COLO829 (cell line): ENCODE measurements at places on chromosomes 2 and 18.
A peak's percentile ranks its signal among the peaks of the same experiment; 100 is the strongest.

GRCh38 chr2:144858211-144858610, 338.3 kb upstream of the ZEB2 start:
- no peak for DNase-seq

DNA sequence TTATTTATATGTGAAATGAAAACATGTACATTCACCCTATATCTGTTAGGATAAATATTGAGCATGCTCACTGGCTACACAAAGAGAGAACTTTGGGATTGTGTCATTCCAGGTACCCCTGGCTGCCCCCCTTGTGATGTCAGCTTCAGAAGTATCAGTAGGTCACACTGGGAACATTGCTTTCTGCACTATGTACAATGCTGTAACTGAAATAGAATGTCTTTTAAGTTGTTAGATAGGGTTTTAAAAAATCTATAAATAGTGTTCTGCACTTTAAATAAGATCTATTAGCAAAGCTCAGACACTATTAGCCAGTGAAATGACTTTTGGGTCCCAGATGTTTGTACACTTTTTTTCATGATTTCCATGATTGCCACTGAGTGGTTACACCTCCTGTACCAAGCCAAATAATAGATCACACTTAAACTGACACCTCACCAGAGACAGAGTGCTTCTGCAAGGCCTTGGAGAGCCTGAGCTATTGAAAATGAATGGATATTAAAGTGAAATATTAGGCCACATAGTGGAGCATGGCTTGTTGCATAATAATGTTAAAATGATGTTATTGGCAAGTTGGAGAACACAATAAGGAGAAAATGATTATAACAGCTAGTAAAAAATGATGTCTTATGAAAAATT, 297.0 kb upstream of the NXPH2 start:
- DNase-seq, result no peak

GRCh38 chr2:109635426-109636304, 21.5 kb downstream of the SOWAHC start:
- no peak for DNase-seq

- no peak for DNase-seq
Measured at GRCh38 chr2:145374165-145374564, 854.2 kb upstream of the ZEB2 start.

- no peak for DNase-seq
Measured at GRCh38 chr18:10265560-10266333, 188.7 kb upstream of the APCDD1 start.

- peak; percentile 19 for DNase-seq
Measured at GRCh38 chr2:182715121-182715891, 751 bp upstream of the DNAJC10 start.

GRCh38 chr2:55159037-55159651, 72.9 kb downstream of the CLHC1 start:
- DNase-seq, result no peak

DNA sequence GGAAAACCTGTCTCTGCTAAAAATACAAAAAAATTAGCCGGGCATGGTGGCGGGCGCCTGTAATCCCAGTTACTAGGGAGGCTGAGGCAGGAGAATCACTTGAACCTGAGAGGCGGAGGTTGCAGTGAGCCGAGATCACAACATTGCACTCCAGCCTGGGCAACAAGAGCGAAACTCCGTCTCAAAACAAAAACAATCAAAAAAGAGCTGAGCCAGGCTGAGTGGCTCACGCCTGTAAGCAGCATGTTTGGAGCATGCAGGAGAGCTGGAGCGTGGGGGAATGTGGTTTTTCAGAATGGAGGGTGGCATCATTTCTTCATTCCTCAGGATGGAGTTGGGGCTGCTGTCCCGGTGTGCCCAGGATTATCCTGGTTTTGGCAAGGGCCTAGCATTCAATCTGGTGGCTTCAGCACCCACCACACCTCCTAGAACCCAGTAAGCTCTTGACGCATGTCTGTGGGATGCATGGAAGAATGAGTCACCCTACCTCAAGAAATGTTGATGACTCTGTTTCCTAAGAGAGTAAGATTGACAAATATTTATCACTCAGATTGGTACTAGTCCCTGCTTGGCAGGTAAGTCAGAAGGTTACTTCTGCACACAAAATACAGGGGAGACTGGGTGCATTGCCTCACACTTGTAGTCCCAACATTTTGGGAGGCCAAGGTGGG, 90.2 kb upstream of the ODC1 start:
- no peak for DNase-seq

DNA sequence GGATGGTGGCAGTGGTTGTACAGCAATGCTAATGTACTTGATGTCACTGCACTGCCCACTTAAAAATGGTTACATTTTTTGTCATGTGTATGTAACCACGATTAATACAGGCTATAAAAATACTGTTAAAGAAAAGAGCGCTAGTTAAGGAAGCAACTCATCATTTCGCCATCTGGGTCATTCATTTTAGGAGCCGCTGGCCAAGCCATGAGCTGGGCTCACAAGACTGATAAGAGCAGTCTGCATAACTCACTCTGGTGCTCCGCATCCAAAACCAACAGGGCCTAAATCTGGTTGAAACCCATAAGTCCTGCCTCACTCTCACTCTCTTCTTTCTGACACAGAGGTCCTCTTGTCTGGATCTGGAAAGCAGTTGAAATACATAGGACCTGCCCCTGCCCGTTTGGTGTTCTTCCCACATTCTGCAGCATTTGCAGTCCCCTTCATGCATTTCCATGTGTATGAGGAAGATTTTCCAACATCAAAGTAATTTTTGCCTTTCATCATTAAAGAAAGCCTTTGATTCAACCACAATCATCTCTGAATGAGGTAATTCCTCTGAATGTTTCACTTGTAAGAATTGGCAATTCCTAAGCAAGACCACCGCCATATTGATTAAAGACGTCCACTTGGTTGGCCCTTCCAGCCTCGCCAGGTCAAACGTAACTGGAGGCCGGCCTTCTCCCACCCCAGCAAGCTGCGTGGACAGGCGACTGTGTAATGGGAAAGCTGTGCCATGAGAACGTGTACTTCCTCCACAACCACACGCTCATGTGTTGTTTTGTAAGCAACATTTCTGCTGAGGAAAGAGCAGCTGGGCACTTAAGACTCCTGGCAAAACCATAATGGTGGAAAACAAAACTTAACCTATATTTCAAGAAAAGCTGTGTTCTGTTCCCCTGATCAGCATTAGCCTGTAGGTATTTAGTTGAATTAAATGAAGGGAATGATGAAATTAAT, 112.2 kb downstream of the VAPA start:
- no peak for DNase-seq

GRCh38 chr2:212640428-212640827, 101.8 kb upstream of the ERBB4 start:
- no peak for DNase-seq

- no peak for DNase-seq
Measured at GRCh38 chr2:26477911-26478253, at the start of gene OTOF. OTOF (minus strand) TSS chr2:26478124.

GRCh38 chr2:208249296-208249695, 5.6 kb downstream of the IDH1 start:
- no peak for DNase-seq

DNA sequence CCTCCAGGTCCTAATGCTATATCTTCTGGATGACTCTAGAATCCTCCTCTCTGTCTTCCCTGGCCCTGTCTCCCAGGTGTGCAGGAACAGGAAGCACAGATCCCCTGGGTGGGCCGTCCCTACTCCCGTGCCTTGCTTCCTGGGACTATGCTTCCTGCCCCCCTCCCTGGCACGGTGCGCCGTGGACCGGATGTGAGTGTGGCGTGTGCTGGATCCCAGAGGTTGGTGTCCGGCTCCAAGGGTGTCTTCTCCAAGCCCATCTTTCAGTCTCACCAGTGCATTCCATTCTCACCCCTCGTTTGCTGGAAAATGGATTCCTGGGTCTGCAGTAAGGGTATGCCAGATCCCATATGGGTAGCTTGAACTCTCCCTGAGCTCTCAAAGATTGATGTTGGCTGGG, 144.4 kb upstream of the TWIST2 start:
- DNase-seq, result no peak

GRCh38 chr2:557635-558301, 119.4 kb downstream of the TMEM18 start:
- DNase-seq, result no peak

DNA sequence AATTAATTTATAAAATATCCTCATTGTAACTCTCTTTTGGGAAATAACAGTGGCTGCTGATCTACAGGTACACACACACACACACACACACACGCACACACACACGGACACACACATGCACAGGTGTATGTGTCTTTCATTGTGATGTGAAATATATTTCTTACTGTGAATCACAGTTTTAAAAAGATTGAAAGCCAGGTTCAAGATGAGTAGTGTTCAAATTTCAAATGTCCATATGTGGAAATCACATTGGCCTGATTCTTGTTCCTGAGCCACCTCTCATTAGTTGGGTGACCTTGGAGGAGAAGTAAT, 372.4 kb downstream of the ALK start:
- no peak for DNase-seq

- no peak for DNase-seq
Measured at GRCh38 chr2:37617119-37617892, 54.1 kb downstream of the CDC42EP3 start.

- no peak for DNase-seq
Measured at GRCh38 chr2:176177580-176178037, 10.9 kb upstream of the HOXD1 start.

GRCh38 chr2:142981756-142982155, 104.3 kb downstream of the KYNU start:
- no peak for DNase-seq
